ENCODE measurements at places on chromosomes 13 and 19. TPM values are rescaled to one million over a fixed set of nuclear protein-coding genes. Genes with fewer than 3 reads are reported as not detected.

DNA sequence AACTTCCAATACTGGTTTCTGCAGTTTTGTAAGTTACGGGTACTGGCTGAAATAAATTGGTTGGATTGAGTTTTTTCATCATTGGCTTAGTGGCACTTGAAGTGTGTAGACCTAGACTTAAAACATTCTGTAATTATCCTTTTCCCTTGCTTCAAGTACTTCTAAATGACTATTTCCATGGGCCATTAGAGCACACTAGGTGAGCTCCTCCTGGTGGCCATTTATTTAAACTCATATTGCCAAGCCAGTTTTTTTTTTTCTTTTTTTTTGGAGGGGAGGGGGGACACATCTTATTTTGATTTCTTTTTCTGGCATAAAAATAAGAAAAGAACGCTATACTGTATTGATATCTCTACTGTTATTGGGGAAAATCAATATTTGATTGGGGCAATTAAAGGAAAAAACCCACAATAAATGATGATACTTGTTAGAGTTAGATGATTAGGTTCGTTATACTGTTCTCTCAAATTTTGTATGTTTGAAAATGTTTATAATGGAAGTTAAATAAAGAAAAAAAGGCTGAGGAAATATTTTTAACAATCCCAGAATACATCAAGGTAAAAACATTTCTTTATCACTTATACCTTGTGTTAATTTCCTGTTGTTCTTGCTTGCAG lies 82.9 kb downstream of the PDS5B start:
- peak; percentile 51 for DNase-seq

DNA sequence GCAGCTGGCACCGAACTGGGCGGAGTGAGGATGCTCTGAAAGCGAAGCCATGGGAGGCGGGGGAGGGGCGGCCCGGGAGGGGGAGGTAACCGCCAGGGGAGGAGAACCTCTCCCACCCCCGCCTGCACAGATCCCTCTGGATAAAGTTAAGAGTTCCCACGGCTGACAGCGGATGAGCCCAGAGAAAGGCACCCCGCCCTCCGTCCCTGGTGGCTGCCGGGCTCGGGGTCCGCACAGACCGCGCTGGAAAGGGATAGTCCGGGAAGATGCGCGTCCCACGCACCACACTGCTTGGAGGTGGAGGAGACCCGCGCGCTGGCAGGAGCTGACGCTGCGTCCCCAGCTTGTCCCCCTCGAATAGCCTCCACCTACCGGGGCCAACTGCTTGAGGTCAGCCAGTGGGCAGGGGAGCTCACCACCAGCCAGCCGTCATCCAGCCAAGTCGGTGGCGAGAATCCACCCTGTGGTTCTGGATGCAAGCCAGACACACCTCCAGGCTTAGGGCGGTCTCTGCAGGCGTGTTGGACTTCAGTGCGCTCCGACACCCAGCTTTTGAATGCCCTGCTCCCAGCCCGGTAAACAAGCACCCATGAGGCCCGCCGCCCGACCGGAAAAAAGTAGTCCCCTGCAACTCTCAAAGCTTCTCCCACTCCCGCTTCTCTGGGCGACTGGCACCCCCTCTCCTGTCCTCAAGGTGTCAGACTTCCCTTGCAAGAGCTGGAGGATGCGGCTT lies at the start of gene TRPC4:
Gene TRPC4 (minus strand): TSS at position 17 of the 733 bp plus-strand sequence. CDS start 86,439 bp downstream, outside the sequence.
- DNase-seq, result peak; percentile 89

DNA sequence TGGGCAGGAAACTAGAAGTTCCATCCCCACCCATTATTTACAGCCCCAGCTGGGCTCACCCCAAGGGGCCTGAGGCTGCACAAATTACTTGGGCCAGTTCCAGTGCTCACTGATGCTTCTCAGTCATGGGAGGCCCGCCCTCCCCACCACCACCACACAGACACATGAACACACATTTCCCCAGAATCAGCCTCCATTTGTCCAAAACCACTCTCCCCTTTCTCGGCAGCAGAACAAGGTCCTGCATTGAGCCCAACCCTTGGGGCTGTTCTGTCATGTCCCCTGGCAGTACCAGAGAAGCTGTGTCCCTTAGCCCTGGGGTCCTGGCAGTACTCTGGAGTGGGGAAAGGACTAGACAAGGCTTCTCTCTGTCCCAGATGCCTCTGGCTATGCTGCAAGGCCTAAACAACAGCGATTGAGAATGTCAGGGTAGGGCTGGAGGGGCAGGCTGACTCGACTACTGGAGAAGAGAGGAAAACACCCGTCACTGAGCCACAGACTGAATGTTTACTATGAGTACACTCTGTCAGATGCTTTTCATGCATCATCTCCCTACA lies 21.8 kb downstream of the SAMD4B start:
- no peak for DNase-seq

GRCh38 chr13:24741016-24741662 lies 22.8 kb upstream of the RNF17 start:
- DNase-seq, result no peak

GRCh38 chr13:86446311-86446710 lies 647.1 kb upstream of the SLITRK6 start:
- peak; percentile 0 for DNase-seq

CGB2 gene
- total RNA-seq, result 0.26 TPM

- DNase-seq, result no peak
Observed at GRCh38 chr13:63438951-63439350, 2023.3 kb upstream of the PCDH20 start.

DNA sequence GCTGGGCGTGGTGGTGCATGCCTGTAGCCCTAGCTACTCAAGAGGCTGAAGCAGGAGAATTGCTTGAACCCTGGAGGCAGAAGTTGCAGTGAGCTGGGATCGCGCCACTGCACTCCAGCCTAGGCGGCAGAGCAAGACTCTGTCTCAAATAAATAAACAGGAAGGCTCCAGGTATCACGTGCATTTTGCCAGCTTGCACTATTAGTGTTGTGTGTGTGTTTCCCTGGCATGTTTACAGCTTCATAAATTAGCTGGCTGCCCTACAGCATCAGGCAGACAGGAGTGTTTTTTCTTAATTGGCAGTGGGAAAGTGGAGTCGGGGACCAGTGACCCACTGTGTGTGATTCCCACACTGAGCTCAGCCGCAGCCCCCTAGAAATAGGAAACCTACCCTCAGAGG lies 32.6 kb downstream of the SHISA2 start:
- DNase-seq, result no peak

GRCh38 chr13:74388626-74389025 lies 254.4 kb upstream of the KLF12 start:
- DNase-seq, result no peak

RASIP1 gene
- 0.26 TPM for total RNA-seq

- no peak for DNase-seq
Observed at GRCh38 chr19:4566402-4567051, 7.0 kb upstream of the SEMA6B start.

GRCh38 chr13:110023729-110024644 lies 237.6 kb upstream of the IRS2 start:
- DNase-seq, result peak; percentile 74

DNA sequence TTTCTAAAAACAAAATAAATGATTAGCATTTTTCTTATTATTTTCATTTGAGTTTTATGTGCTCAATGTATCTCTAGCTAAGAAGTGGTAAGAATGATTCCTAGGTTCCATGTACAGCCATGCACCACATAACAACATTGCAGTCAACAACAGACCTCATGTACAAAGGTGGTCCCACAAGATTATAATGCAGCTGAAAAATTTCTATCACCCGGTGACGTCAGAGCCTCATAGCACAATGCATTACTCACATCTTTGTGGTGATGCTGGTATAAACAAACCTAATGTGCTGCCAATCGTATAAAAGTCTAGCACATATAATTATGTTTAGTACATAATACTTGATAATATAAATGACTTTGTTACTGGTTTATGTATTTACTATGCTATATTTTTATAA lies 120.5 kb downstream of the SLC7A1 start:
- DNase-seq, result peak; percentile 50

- DNase-seq, result no peak
Observed at GRCh38 chr13:41859565-41859964, 101.3 kb downstream of the VWA8 start.

DNA sequence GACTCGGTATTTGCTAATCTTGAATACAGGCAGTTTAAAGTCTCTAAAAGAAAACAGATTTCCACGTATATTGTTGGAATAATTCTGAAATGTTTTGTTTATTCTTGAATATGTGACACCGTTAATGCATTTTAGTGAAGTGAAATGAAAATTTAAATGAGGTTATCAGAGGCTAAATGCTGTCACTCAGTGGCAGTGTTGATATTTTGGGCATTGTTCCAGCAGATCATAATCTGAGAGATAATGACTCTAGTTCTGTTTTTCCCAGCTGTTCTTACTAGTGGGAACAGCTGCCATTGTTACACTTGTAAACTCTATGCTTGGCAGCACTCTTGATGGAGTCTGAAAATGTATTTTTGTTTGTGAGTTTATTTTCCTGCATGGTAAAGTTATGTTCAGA lies 365.6 kb upstream of the SLC10A2 start:
- DNase-seq, result no peak

NTF4 gene
- not detected for total RNA-seq

IZUMO2 gene
- not detected for total RNA-seq

SLC1A5 gene
- total RNA-seq, result 77.1 TPM

DNA sequence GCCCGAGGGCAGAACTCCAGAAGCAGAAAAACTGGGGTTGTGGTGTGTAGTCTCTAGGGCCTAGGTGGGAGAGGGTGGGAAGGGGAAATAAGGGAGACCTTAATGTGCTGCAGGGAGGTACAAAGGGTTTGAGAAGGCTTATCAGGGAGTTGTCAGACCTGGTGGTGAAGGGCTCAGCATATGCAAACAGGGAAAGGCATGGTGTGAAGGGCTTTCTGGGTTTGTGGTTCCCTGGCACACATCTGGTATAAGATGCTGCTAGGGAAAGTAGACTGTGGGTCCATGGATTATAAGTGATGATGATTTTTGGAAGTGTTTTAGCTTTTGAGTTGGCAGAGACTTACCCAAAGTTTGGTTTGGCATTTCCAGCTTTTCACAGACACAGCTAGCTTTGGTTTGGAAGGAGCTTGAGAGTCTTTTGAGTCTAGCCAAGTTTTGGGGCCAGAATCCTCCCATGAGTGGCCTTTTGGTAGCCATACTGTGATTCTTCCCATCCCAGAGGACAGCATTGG lies 2.2 kb downstream of the TRIM28 start:
- DNase-seq, result no peak

SHANK1 gene
- total RNA-seq, result 3.6 TPM

CYP2A6 gene
- not detected for total RNA-seq

DNA sequence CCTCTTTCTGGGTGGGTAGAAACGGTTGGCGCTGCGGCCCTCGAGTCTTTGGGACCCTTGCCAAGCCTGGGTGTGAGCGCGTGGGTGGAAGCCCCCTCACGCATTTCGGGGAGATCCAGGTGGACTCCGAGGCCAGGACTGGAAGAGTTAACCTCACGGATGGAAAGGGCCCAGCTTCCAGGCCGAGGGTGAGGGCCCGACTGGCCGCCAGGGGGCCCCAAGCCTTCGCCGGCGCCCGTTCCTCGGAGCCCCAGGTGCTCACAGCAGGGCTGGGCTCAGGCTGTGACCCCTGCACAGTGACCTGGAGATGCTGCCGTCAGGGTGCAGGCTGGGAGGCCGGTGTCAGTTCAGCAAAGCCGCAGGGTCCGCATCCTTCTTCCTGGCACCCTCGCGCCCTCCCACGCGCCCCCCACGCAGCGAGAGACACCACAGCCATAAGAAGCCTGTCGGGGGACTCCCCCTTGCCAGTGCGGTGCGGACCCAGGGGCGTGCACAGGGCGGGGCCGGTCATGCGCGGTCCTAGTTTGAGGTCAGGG lies 34.2 kb upstream of the TMEM255B start:
- DNase-seq, result peak; percentile 55

C19orf81 gene
- not detected for total RNA-seq

- no peak for DNase-seq
Observed at GRCh38 chr13:80787604-80788003, 446.7 kb upstream of the SPRY2 start.

FFAR1 gene
- not detected for total RNA-seq

DNA sequence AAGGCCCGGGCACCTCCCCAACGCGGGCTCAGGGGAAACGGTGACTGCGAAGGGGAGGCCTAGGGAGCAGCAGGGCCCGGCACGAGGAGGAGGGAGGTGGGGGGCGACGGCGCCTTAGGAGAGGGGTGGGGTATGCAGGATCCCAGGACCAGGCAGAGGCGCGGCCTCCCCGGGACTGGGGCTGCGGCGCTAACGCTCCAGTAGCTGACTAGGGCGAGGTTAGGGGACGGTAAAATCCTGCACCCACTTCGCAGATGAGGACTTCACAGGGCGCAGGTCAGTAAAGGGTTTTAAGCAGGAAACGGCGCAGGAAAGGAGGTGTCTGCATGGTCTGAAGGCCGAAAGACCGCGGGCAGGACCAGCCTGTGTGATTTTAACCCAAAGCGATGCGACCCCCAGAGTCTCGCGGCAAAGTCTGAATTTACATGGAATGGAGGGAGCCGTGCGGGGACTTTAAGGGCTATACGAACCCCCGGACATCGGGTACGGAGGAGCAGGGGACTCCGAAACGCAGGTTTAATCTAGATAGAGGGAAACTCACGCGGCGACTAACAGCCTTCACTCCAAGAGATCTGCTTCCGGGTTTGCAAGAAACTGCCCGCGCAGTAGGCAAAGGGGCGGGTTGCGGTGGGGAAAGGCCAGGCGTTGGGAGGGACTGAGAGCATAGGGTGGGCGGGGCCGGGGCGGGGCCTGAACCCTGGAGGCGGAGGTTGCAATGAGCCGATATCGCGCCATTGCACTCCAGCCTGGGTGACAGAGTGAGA lies at the start of gene ZNF665:
Gene ZNF665 (minus strand): TSS at position 588 of the 764 bp plus-strand sequence. CDS start 10,460 bp downstream, outside the sequence.
- no peak for DNase-seq

GRCh38 chr19:45336696-45337251 lies 3.8 kb upstream of the KLC3 start:
- DNase-seq, result no peak

- no peak for DNase-seq
Observed at GRCh38 chr13:21463424-21463823, 4.3 kb upstream of the ZDHHC20 start.

FGF21 gene
- total RNA-seq, result not detected

DNA sequence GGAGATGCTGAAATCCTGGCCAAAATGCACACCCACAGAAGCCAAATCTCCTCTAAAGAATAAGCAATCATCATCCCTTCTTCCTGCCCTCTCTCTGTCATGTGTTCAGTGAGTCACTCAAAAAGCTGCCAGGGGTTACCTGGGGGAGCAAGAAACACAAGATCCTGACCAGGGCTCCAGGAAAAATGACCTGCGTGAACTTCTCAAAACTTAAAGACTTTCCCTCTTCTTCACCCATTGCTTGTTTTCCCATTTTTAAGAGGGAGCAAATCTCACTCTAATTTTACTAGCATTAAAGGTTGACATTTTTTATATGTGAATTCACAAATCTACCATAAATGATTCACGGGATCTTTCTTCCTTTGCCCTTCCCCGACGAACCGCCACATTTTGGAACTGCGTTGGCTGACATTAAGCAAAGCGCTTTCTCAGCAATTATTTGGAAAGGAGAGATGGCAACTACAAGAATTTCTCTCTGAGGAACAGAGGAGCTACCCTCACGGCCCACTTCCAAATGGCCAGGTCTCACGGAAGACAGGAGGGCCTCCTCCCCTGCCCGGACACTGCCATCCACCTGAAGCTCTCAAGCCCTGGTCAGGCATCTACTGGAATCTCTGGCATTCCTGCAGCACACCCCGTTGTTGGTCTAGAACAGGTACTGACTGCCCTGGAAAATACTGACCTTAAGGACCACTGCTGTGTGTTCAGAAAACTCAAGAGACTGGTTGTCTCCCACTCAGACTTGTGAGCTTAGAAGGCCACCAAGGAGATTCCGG lies 14.2 kb downstream of the TSHZ3 start:
- DNase-seq, result no peak

- peak; percentile 7 for DNase-seq
Observed at GRCh38 chr19:39696387-39696786, 7.9 kb upstream of the LGALS14 start.
